Osteoblast (primary cell): ENCODE measurements at places on chromosomes 7 and 10. TPM values are rescaled to one million over a fixed set of nuclear protein-coding genes. Genes with fewer than 3 reads are reported as not detected.
A peak's percentile ranks its signal among the peaks of the same experiment; 100 is the strongest.

The DDIT4 gene
- total RNA-seq, result 366 and 522 TPM in 2 replicates

The DNAJC12 gene
- 4.0 and 6.2 TPM in 2 replicates for total RNA-seq

The EXOC4 gene
- 113 and 134 TPM in 2 replicates for total RNA-seq

The TUBB8 gene
- total RNA-seq, result not detected in 2 replicates

The FXYD4 gene
- not detected in 2 replicates for total RNA-seq

The CASP2 gene
- total RNA-seq, result 7.6 and 10.9 TPM in 2 replicates

The ITIH2 gene
- not detected in 2 replicates for total RNA-seq

The WEE2 gene
- not detected in 2 replicates for total RNA-seq

The ACBD5 gene
- 23.2 and 25.3 TPM in 2 replicates for total RNA-seq

The PRF1 gene
- not detected in 2 replicates for total RNA-seq

The TCF7L2 gene
- 9.0 and 10.6 TPM in 2 replicates for total RNA-seq

- no peak for DNase-seq
These were observed 174.2 kb upstream of the NPS start for GRCh38 chr10:127374901-127375300.

DNA sequence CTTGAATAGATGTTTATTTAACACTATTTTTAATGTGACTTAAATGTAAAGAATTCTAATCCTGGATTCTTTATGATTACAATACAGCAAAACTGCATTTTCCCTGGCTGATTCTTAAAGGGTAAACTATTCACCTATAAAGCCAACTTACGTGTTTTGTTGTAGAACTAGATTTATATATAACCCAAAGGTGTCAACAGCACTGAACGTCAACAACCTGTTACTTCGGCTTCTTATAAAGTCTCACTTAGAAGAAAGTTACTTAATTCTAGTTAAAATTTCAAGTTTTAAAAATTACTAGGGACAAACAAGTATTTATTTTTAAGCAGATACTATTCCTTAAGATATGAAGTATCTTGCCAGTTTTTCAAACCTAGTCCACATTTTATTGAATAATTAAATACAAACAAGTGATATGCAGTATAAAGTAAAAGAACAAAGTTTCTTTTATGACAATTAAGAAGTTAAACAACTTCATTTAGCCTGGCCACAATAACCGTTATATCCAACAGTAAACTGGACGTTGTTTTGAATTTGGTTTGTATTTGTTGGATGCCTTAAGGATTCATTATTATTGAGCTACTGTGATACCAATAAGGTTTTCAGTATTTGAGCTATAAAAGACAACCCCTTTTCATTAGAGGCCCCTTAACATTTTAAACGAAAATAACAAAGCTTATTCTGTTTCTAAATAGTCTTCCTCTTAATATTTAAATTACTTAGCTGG is 83.1 kb downstream of the SNX10 start:
- DNase-seq, result no peak

DNA sequence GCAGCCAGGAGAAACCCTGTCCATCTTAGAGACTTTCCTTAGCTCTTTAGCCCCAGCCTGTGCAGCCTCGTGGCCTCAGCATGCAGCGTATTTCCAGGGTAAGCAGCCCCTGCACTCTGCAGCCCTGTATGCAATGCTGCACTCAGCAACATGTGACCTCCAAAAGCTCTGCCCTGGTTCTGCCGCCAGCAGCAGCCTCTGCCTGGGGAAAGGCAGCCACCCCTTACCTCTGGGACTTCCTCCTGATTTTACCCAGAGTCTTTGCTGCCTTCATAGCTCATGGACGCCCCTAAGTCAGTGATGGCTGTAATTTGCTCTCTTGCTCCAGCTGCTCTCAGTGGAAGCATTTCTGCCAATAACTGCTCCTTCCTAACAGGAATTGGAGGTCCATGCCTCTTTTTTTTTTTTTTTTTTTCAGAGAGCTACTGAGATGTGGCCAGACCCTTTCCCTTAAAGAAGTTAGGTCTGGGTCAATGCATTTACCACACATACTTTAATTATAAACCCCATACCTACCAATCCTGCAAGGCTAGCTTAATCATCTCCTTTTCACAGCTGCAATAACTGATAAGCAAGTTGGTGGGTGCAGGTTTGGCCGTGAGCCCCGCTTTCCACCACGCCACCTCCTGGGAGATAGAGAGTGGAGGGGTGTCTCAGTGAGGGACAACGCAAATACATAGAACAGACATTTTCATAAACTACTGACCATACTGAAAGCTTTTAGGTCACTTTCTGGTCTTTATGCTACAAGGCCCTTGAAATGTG is 71.7 kb downstream of the RAMP3 start:
- no peak for DNase-seq

- peak; percentile 99 for DNase-seq
These were observed 140.7 kb downstream of the RGS10 start for GRCh38 chr10:119401671-119402395.

DNA sequence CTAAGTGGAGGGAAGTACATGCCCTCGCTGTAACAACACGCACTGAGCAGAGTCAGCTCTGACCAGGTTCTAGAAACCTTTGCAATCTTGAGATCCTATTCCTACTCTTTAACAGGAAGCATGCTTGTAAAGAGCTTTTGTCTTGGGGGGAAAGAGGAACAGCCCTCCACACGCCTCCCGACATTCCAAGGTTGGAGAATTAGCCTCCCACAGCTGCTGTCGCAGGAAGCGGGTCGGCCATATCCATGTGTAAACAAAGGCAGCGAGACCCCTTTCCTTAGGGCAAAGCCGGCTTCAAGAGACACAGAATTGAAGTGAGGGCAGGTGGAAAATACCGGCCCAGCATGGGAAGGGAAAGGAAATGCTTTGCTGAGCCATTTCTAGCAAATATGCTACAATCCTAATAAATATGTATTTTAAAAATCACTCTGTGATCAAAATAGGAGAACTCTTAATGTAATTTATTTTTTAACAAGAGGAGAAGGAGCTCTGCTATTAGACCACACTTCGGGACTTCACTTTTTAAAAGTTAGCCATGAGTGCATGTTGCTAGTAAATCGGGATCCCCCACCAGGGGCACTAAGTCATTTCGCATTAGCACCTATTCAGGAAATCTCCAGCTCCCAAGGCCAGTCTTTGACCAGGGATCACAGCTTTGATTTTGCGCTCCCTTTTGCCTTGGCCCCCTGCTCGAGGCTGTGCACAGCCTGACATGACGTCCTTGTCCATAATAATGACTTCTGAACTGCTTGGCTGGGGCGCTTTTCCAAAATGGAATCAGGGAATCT is 55.9 kb downstream of the FAM204A start:
- no peak for DNase-seq

- DNase-seq, result no peak
These were observed 15.8 kb downstream of the MET start for GRCh38 chr7:116687801-116688201.

- DNase-seq, result no peak
These were observed 30.7 kb upstream of the EPC1 start for GRCh38 chr10:32377458-32378259.

DNA sequence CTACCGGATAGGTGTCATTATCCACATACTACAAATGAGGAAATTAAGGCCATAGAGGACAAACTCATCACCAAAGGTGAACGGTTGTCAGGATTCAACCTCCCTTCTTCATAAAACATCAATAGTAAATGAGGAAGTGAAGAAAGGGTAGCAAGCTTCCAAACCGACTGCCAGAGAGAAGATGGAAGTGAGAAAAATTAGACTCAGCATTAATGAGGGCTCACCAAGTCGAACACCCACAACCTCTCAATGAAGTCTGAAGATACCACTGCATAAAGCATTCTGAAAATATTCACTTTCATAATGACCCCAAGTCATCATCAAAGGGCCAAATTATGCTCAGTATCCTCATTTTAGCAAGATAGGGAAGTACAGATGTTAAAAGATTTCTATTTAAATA is 29.6 kb downstream of the ABCB4 start:
- DNase-seq, result no peak

- DNase-seq, result peak; percentile 53
These were observed 19.7 kb downstream of the DNAJC12 start for GRCh38 chr10:67818323-67818722.

DNA sequence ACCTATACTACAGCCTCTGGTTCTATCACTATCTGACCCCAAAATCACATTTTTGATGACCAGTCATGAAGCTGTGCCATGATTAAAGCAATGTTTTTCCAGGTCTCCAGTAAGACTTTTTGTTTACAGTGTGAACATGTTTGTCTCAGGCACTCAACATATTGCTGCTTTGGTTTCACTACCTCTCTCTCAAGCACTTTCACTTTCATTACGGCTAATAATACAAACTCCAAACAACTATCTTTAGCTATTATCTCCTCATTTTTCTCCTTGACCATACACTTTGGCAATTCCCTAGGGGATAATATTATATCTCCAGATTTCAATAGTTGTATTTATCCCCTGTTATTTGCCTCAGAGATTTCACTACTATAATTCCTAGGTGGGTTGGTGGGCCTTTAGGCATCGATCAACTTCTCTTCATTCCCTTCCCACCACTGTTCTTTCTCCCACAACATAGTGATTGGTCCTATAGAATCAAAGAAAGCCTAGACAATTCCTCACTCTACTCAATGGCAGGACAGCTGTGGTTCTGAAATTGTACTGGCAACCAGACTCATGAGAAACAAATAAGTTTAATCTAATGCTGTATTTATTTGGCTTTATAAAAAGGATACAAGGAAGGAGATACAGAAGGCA is 261.4 kb upstream of the ZWINT start:
- DNase-seq, result no peak

- DNase-seq, result no peak
These were observed 266.6 kb downstream of the DGKB start for GRCh38 chr7:14635955-14636354.

GRCh38 chr7:115299397-115300037 is 377.6 kb downstream of the MDFIC start:
- DNase-seq, result no peak

DNA sequence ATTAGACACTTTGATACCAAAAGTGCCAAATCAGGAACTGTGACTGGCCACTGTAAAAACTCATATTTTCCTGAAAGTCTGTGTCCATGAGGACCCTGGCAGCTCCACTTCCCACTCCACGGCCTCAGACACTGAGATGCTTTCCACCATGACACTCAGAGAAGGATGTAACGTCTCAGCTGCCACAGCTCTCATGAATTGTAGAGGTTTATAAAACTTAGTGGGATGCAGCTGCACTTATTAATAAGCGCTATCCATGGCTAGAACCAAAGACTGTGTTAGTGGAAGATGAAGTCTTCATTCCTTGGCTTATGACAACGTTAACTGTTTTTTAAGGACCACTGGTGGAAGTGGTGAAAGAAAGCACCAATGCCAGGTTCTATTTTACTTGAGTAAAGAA is 121.0 kb downstream of the ITIH5 start:
- DNase-seq, result no peak

DNA sequence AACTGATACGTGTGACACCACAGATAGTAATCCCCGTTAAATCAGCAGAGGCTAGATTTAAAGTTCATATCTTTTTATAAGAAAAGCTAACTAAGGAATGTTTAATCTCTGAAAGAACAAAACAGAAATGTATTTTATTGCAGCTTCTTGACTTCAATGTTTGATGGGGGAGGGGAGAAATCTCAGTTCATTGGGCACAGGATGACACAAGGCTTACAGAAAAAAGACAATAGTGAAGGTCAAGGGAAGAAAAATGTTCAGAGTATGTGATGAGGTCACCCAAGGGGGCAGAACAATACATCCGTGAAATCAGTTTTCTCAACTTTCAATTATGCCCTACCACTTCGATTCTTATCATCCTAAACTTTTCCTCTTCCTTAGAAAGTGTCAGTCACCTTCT is 102.9 kb downstream of the ELAPOR2 start:
- DNase-seq, result no peak

GRCh38 chr7:2709553-2710285 is 21.7 kb downstream of the AMZ1 start:
- peak; percentile 97 for DNase-seq

DNA sequence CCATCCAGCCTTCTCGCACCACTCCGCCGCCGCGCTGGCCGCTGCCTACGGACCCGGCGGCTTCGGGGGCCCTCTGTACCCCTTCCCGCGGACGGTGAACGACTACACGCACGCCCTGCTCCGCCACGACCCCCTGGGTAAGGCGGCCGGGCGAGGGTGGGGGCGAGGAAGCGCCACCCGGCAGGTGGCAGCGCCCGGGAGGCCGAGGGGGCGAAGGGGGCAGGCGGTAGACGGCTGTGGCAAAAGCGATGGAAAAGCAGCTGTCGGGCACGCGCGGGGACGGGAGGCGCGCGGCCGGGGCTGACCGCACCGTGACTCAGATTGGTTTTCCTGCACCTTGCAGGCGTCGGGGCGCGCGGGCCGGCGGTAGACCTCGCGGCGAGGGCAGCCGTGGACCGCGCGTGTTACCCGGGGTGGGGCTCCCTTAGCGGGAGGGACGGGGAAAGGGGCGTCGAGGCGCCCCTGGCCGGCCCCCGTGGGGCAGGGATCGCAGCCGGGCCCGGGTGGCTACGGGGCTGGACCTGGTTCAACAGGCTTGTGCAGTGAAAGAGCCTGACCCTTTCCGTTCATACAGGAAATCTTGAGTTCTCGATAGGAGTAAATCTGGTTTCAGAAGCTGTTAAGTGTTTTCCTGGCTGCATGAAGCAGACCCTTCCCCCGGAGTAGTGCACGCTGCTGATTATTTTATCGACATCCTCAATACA is 608 bp downstream of the HHEX start:
- peak; percentile 96 for DNase-seq

- no peak for DNase-seq
These were observed 20.0 kb upstream of the MKLN1 start for GRCh38 chr7:131307627-131308026.

GRCh38 chr10:122052701-122053100 is 63.7 kb downstream of the TACC2 start:
- no peak for DNase-seq

GRCh38 chr7:157745721-157746709 is 409.2 kb downstream of the DNAJB6 start:
- DNase-seq, result no peak

DNA sequence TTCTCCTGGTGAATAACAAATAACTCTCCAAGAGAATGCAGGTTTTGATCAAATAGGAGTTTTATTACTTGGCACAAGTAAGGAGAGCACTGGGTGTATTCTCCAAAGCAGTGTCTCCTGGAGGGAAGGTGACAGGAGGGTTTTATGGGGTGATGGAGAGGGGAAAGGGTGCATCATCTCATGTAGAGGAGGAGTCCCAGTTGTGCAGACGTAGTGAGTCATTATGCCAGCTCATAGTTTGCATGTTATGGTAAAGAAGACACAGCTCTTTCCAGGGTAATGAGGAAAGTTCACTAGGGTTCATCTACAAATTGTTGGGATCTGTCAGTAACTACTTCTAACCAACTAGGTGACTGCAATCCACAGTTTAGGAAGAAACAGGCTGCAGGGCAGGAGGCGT is 347.9 kb upstream of the MEOX2 start:
- DNase-seq, result no peak

DNA sequence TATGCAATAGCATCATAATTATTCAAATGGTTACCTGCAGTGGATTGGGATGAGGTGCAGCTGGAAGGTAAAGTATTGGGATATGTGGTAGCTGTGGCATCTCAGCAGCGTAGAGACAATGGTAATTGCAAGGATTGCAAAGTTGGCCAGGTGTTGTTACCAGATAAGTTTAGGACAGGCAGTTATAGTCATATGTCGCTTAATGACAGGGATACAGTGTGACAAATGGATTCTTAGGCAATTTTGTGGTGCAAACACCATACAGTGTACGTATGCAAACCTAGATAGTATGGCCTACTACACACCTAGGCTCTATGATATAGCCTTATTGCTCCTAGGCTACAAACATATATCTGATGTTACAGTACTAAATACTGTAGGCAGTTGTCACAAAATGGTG is 163.5 kb upstream of the LYZL2 start:
- DNase-seq, result no peak
